Aorta (tissue), 5 donors: ENCODE measurements at places on chromosomes 12 and 14. TPM values are rescaled to one million over a fixed set of nuclear protein-coding genes. Genes with fewer than 3 reads are reported as not detected.

GRCh38 chr14:34649344-34649743, 19.4 kb upstream of the SNX6 start:
- no peaks in the 10 kb centered on the region for H3K36me3 ChIP-seq
- DNase-seq: no peak
- no peaks in the 10 kb centered on the region for H3K27me3 ChIP-seq
- H3K4me1 ChIP-seq: no peaks in the 10 kb centered on the region

GRCh38 chr14:100271247-100271939, 32.4 kb downstream of the YY1 start:
- DNase-seq: no peak
- no peaks in the 10 kb centered on the region for H3K4me1 ChIP-seq
- H3K27ac ChIP-seq: no peak overlapping the region
- no peaks in the 10 kb centered on the region for H3K27me3 ChIP-seq
- no peaks in the 10 kb centered on the region for H3K36me3 ChIP-seq
- no peak overlapping the region for H3K4me3 ChIP-seq

DNA sequence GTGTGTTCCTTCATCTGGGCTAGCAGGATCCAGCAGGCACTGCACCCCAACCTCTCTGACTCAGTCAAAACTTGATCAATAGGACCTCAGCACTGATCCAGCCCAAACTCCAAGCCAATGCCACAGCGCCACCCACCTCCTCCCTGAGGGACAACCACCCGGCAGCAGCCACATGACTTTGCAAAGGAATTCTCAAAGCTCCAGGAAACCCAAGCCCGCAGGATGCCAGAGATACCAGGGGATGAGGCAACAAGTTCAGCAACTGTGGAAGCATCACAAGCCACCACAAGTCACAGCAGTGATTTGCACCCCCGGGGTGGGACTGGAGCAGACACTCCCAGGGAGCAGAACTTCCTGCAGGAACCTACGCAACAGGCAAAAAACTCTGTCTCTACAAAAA, 37.3 kb downstream of the ACTN1 start:
- DNase-seq: peak; percentile 84
- H3K27me3 ChIP-seq: no peaks in the 10 kb centered on the region
- H3K27ac ChIP-seq: peak overlapping the region; percentile 95
- H3K4me3 ChIP-seq: no peak overlapping the region

DNA sequence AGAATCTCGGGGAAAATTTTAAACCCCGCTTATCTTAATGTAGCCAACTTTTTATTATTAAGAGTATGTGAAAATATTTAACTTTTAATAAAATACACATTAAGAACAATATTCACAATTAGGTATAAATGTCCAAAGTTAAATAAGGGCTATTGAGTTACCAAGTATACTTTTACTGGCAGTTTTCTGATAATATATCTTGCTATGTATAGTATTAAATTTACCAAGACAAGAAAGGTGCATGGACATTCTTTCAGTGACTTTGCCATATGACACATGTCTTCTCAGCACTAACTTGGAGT, 115.4 kb downstream of the MON2 start:
- no peaks in the 10 kb centered on the region for H3K27me3 ChIP-seq
- H3K27ac ChIP-seq: no peak overlapping the region

DNA sequence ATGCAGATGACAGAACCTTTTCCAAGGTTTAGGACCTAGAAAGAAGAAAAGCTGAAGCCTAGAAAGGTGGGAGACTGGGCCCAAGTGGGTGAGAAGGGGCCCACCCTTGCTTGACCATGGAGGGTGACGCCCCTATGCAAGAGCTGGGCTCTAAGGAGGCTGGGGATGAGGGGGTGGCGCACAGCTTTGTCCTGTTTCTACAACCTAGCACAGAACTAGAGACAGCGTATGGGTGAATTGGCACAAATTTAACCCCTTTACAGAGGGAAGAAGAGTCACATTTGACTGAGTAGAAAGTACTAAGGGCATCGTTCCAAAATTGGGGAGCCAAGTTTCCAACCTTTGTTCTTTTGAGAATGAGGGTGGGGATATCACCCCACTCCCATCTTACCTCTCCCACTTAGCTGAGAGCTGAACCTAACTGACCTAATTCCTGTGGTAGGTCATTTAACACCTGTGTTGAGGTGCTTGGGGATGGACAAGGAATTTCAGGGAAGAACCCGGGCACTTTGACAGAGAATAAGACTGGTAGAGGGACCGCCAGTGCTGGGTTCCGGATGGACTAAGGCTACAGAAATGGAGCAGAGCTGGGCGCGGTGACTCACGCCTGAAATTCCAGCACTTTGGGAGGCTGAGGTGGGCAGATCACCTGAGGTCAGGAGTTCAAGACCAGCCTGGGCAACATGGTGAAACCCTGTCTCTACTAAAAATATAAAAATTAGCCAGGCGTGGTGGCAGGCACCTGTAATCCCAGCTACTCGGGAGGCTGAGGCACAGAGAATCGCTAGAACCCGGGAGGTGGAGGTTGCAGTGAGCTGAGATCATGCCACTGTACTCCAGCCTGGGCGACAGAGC, 5.2 kb downstream of the NFKBIA start:
- no peak for DNase-seq
- H3K4me3 ChIP-seq: no peak overlapping the region
- no peak overlapping the region for H3K27ac ChIP-seq
- peaks cover 11% of the 10 kb centered on the region for H3K4me1 ChIP-seq
- no peaks in the 10 kb centered on the region for H3K27me3 ChIP-seq
- H3K36me3 ChIP-seq: peaks cover 5% of the 10 kb centered on the region

GRCh38 chr12:45216230-45216982, 511 bp downstream of the ANO6 start:
- H3K36me3 ChIP-seq: no peaks in the 10 kb centered on the region
- H3K4me1 ChIP-seq: no peaks in the 10 kb centered on the region
- H3K4me3 ChIP-seq: peak overlapping the region; percentile 88
- peak; percentile 71 for DNase-seq

- DNase-seq: no peak
- H3K4me3 ChIP-seq: no peak overlapping the region
- H3K4me1 ChIP-seq: peaks cover 3% of the 10 kb centered on the region
- H3K27ac ChIP-seq: no peak overlapping the region
Observed at GRCh38 chr14:31297701-31298344, 90.2 kb upstream of the HECTD1 start.

- no peaks in the 10 kb centered on the region for H3K27me3 ChIP-seq
- DNase-seq: no peak
- H3K4me1 ChIP-seq: no peaks in the 10 kb centered on the region
- H3K36me3 ChIP-seq: no peaks in the 10 kb centered on the region
- H3K27ac ChIP-seq: no peak overlapping the region
Observed at GRCh38 chr12:104384141-104384880, 72.4 kb upstream of the CHST11 start.

DNA sequence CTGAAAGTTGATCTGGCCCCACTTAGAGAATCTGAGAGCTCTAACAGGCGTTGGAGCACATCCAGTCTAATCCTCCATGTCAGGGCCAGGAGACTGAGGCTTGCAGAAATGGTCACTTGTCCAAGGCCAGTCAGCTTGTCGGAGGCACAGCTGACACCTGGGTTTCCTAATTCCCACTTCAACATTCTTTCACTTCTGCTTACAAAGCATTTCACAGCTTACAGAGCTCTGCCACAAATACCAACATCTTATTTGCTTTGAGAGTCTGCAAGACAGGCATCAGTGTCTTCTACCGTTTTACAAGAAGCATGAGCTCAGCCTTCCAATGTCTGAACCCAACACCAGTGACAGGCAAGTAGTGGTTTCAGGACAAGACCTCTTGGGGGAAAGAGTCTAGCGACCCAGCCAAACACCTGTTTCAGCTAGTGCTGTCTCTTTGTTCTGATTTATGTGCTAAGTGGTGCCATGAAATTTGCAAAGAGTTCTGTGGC, 31.8 kb downstream of the ISCA2 start:
- no peak for DNase-seq
- H3K4me3 ChIP-seq: no peak overlapping the region
- no peaks in the 10 kb centered on the region for H3K36me3 ChIP-seq
- H3K4me1 ChIP-seq: no peaks in the 10 kb centered on the region
- peak overlapping the region; percentile 54 for H3K27ac ChIP-seq
- H3K27me3 ChIP-seq: no peaks in the 10 kb centered on the region

- DNase-seq: peak; percentile 79
- H3K4me1 ChIP-seq: no peaks in the 10 kb centered on the region
- no peaks in the 10 kb centered on the region for H3K27me3 ChIP-seq
- no peaks in the 10 kb centered on the region for H3K36me3 ChIP-seq
Observed at GRCh38 chr14:104085032-104085888, at the start of gene ASPG. Gene ASPG, plus strand, starts transcription at chr14:104085700. Its CDS starts 71 bp downstream, at chr14:104085771.

DNA sequence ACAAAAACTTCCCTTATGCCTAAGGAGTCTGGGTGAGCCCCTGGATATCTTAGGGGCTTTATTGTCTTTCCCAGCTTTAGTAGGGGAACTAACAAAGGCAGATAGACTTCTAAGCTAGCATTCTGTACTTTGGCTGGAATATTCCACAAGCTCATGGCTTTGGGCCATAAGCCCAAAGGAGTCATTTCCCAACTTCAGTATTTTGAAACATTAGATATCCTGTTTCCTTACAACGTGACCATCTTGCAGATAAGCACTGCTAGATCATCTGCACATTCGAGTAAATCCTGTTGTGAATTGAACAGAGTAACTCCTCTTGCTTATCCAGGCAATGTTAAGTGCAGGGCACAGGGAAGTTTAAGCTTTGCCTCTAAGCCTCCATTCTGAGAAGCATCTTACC, 70.6 kb upstream of the ACTN1 start:
- H3K36me3 ChIP-seq: peaks cover 4% of the 10 kb centered on the region
- peaks cover 2% of the 10 kb centered on the region for H3K4me1 ChIP-seq
- H3K27ac ChIP-seq: peak overlapping the region; percentile 85

- no peak for DNase-seq
- H3K4me3 ChIP-seq: no peak overlapping the region
- no peak overlapping the region for H3K27ac ChIP-seq
- no peaks in the 10 kb centered on the region for H3K27me3 ChIP-seq
Observed at GRCh38 chr12:114673169-114673833, 10.7 kb downstream of the TBX3 start.

- no peaks in the 10 kb centered on the region for H3K27me3 ChIP-seq
- no peaks in the 10 kb centered on the region for H3K4me1 ChIP-seq
- H3K36me3 ChIP-seq: no peaks in the 10 kb centered on the region
- DNase-seq: no peak
- H3K4me3 ChIP-seq: no peak overlapping the region
Observed at GRCh38 chr12:54019924-54020590, 8.2 kb upstream of the HOXC6 start.

DNA sequence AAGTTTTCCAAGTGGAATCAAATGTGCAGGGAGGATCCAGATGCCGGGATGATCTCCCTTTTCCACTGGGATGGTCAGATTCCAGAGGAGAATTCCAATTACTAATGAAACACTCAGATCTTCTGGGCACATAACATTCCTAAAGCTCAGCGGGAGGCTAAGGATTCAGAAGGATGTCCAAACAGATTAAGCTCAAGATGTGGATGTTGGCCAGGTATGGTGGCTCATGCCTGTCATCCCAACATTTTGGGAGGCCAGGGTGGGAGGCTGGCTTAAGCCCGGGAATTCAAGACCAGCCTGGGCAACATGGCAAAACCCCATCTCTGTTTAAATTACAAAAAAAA, 62.0 kb upstream of the PNMA1 start:
- no peaks in the 10 kb centered on the region for H3K4me1 ChIP-seq
- no peak overlapping the region for H3K27ac ChIP-seq
- H3K27me3 ChIP-seq: no peaks in the 10 kb centered on the region
- no peak for DNase-seq
- H3K4me3 ChIP-seq: no peak overlapping the region

Gene KLHL33
- total RNA-seq: 1.3 TPM
